MM.1S (cell line): ENCODE measurements at places on chromosomes 4 and X.

DNA sequence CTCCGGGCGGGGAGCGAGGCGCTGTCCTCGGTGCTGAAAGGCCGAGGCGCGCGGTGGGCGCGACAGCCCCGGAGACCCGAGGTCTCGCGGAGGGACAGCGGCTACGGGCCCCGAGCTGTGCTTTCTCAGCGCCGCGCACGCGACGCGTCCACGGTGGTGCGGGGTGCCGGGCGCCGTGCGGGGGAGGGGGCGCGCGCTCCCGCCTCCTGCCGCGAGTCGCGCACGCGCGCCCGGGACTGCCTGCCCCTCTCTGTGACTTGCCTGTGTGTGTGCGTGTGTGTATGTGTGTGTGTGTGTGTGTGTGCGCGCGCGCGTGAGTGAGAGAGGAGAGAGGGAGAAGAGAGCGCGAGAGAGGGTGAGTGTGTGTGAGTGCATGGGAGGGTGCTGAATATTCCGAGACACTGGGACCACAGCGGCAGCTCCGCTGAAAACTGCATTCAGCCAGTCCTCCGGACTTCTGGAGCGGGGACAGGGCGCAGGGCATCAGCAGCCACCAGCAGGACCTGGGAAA lies at the start of gene GRIA2:
Gene GRIA2 (plus strand): TSS at position 358 of the 511 bp plus-strand sequence. CDS start 315 bp downstream, outside the sequence.
- no peak within 1 kb of the TSS for H3K27ac ChIP-seq
- H3K36me3 ChIP-seq = no peaks in the 10 kb centered on the region
- no peaks in the 10 kb centered on the region for H3K4me1 ChIP-seq
- H3K27me3 ChIP-seq = no peaks in the 10 kb centered on the region
- no peak within 1 kb of the TSS for H3K4me3 ChIP-seq
- DNase-seq = no peak

DNA sequence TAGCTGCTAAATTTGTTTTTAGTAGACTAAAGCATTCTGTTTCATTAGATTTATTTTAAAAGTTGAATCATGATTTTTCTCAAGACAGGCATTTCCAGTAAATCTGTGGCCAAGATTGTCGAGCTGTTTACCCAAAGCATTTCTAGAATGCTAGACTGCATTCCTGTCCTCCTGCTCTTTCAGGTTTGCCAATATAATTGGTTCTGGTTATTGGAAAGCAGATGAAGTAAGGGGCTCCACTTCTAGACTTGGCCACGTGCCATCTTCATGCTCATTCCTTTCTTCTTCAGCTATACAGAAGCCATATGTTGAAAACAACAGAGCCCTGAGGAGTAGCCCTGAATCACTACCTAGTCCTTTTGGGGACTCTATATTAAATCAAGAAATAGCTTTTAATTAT lies 62.5 kb downstream of the PGRMC2 start:
- H3K4me1 ChIP-seq = no peaks in the 10 kb centered on the region
- no peak overlapping the region for H3K4me3 ChIP-seq
- no peak for DNase-seq
- H3K27ac ChIP-seq = no peak overlapping the region

DNA sequence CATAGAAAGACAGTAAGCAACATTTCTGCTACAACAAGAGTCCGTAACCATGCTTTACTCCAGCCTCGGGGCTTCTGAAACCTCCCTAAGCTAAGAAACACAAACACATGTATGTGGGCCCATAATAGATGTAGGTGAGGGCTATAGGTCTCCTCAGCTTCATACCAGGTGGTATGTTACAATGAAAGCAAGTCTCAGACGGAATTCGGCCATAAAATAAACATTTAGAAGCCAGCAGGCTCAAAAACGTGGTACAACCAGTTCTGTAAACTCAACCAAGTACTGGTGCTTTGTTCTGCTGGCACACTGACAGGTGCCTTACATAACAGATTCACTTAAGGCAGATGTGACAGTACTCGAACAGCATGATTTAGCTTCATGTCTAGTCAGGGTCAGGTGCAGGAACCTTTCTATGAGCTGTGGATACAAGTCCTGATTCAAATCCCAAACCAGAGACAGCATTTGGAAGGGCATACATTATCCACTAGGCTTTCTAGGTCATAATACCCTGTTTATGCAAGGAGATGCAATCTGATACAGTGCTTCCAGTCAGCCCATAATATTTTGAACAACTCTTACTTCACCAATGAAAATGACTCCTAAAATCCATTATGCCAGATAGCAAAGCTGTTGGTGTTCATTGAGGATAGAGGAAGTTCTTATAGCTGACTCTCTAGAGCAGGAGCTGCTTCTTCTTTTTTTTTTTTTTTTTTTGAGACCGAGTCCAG lies 113.8 kb upstream of the ENPP6 start:
- H3K4me1 ChIP-seq = peaks cover 52% of the 10 kb centered on the region
- H3K27ac ChIP-seq = peak overlapping the region; percentile 85
- H3K36me3 ChIP-seq = no peaks in the 10 kb centered on the region
- peak; percentile 61 for DNase-seq
- H3K27me3 ChIP-seq = no peaks in the 10 kb centered on the region

DNA sequence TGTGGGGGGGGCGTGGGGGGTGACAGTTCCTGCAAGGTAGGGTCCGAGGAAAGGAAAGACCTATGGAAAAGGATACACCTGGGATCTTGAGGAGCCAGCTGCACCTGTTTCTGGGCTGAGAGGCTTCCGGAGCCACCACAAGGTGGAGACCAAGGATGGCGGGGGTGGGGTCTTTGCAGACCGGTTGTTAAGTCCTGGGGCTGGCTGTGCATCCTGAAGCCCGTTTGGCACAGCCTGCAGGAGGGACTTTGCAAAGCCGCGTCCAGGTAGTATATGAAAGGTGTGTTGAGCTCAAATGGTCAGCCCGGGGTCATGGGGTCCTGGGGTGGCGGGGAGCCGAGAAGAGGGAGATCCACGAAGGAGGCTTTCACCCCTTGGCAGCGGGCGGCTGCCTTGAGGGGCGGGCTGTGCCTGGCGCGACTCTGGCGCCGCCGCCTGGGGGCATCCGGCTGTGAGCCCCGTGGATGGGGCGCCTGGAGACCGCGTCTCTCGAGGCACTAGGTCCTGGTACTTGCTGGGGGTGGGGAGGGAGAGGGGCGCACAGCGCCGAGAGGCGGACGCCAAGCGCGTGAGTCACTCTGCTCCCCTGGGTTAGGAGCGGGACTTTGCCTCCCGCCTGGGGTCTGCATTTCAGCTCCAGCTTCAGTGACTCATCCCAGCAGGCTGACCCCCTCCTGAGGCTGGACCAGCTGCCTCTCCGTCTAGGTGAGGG lies 58.2 kb upstream of the DYNLT3 start:
- no peaks in the 10 kb centered on the region for H3K27me3 ChIP-seq
- no peak overlapping the region for H3K4me3 ChIP-seq
- DNase-seq = no peak
- no peaks in the 10 kb centered on the region for H3K36me3 ChIP-seq
- H3K4me1 ChIP-seq = no peaks in the 10 kb centered on the region

- no peaks in the 10 kb centered on the region for H3K27me3 ChIP-seq
Measured at GRCh38 chrX:30741545-30741944, 88.3 kb downstream of the GK start.

- H3K36me3 ChIP-seq = no peaks in the 10 kb centered on the region
- no peak overlapping the region for H3K27ac ChIP-seq
- no peak overlapping the region for H3K4me3 ChIP-seq
- no peak for DNase-seq
- no peaks in the 10 kb centered on the region for H3K27me3 ChIP-seq
Measured at GRCh38 chr4:183250831-183251230, 69.2 kb downstream of the CLDN22 start.

DNA sequence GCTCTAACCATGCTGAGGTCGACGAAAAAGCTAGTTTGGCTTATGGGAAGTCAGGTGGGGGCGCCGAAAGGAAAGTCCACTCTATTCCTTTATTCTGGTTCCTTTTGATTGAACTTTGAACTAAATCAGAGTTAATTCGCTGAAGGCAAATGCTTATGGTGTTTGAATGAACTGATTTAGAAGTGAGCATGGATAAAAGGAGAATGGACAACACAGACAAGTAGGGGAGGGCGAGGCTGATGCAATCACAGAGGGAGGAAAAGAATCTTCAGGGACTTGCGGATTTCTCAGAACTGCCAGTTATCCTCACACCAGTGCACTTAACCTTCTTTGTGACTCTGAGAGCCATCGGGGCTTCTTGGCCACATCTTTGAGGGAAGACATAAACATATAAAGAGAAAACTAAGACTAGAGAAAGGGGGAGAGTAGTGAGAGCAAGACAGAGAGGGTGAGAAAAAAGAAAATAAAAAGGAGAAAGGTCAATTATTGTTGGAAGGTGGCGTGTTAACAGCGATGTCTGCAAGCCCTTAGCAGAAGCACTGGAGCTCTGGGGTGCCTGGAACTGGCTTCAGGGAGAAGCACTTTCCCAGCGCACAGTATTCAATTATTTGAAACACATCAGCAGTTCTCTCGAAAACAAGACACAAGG lies 79.6 kb upstream of the PLAC1 start:
- no peak overlapping the region for H3K4me3 ChIP-seq
- DNase-seq = no peak
- no peak overlapping the region for H3K27ac ChIP-seq
- no peaks in the 10 kb centered on the region for H3K36me3 ChIP-seq
- peaks cover 10% of the 10 kb centered on the region; the same call in 1 of the 2 replicates for H3K4me1 ChIP-seq
- H3K27me3 ChIP-seq = no peaks in the 10 kb centered on the region

DNA sequence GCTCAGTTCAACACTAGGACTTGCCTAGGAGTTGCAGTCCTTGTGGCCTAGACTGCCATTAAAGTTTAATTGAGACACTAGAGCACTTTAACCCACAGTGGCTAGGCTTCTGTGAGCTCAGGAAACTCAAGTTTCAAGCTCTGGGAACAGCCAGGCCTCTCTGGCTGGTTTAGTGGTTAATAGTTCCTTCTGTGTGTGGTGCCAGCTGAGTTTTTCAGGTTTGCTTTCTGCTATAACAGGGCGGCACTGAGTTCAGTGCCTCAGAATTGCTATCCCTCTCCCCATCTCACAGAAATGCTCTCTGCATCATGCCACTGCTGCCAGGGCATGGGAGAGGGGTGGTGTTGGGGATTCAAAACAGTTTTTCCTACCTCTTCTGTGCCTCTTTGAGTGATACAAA lies 15.9 kb downstream of the MMAA start:
- H3K36me3 ChIP-seq = no peaks in the 10 kb centered on the region
- H3K4me3 ChIP-seq = no peak overlapping the region

- H3K36me3 ChIP-seq = no peaks in the 10 kb centered on the region
- no peak overlapping the region for H3K27ac ChIP-seq
- H3K4me1 ChIP-seq = no peaks in the 10 kb centered on the region
- DNase-seq = no peak
Measured at GRCh38 chr4:142372530-142373260, 473.4 kb downstream of the INPP4B start.

- peaks cover 99% of the 10 kb centered on the region for H3K27me3 ChIP-seq
- DNase-seq = no peak
- no peak overlapping the region for H3K27ac ChIP-seq
- no peaks in the 10 kb centered on the region for H3K4me1 ChIP-seq
- H3K36me3 ChIP-seq = no peaks in the 10 kb centered on the region
Measured at GRCh38 chr4:7202411-7202810, 10.1 kb downstream of the SORCS2 start.

GRCh38 chr4:48243887-48244286 lies 25.8 kb downstream of the TEC start:
- peaks cover 26% of the 10 kb centered on the region for H3K4me1 ChIP-seq
- DNase-seq = no peak
- no peak overlapping the region for H3K4me3 ChIP-seq
- H3K27me3 ChIP-seq = no peaks in the 10 kb centered on the region
- no peak overlapping the region for H3K27ac ChIP-seq
- no peaks in the 10 kb centered on the region for H3K36me3 ChIP-seq
